Esophagus squamous epithelium (tissue), 5 donors: ENCODE measurements at places on chromosomes 2 and 18.

DNA sequence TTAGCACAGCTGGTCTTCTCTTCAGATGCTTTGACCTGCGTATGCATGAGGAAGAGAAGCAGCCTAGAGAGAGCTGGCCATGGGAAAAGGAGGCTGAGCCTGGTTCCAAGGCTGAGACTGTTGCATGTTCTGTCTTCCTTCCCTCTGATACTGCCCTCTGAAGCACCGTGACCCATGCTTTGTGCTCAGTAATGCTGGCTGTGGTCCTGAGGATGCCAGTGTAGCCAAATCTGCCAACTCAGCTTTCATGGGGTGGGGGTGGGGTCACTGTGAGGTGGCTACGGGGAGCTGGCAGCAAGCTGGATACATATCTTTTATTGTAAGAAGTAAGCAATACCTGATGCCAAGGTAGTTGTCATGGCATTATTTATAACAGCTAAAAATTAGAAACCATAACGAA is 41.5 kb downstream of the EPAS1 start:
- DNase-seq: no peak

- no peak for DNase-seq
Observed at GRCh38 chr2:29526587-29527586, 394.5 kb downstream of the ALK start.

GRCh38 chr2:225270861-225271260 is 128.6 kb upstream of the NYAP2 start:
- no peak for DNase-seq

DNA sequence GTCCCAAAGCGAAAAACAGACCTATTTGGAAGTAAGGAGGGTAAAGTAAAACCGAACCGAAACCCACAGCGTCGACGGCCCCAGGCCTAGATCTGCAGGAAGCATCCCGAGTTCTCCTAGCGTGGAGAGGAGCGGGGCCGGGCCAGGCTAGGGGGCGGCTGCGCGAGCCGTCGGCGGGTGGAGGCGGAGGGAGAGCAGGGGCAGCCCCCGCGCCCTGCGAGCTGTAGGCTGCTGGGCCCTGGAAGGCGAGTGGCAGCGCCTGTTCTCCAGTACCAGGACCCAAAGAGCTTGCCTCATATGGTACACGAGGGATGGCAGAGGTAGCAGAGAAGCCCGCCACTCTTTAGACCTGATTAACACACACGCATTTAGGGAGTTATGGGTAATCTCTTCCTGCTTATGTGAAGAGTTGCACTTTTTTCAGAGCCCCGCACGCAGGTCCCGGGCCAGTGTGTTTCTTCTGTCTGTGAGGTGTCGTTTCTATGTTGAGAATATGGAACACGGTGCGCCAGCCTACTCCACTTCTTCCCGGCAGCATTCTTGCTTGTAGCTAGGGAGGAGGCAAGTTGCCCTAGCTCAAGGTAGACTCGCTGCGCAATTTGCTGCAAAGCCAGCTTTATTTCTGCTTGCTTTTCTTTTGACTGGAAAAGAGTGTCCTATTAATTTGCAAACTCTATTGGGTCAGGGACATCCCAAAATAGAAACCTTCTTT is 71.1 kb downstream of the ARHGEF33 start:
- DNase-seq: no peak

DNA sequence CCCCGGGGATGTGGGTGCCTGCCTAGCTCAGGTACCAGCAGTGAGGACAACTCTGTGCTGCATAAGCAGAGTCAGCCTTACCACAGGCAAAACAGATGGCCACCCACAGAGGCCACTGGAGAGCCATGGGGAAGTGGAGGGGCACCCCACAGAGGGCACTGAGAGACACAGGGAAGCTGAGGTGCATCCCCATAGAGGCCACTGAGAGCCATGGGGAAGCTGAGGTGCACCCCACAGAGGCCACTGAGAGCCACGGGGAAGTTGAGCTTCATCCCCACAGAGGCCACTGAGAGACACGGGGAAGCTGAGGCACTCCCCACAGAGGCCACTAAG is 134.1 kb upstream of the EPAS1 start:
- DNase-seq: no peak

DNA sequence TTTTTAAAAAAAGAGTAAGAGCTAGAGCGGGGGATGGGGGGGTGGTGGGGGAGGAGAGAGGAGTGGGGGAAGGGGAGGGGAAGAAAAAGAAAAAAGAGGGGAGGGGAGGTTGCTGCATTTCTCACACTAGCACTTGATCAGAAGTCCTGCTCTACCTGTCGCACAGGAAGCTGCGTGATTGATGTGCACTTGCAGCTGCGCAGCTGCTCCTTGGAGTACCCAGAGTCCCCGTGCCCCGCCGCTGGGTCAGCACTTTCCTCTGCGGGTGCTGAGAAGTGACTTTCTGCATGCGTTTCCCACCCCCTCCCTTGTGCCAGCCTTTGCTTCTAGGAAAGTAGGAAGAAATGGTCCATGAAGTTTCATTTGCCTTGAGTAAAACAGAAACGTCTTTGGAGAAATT is 297.3 kb downstream of the ETAA1 start:
- no peak for DNase-seq

GRCh38 chr2:96631804-96632435 is 6.2 kb downstream of the KANSL3 start:
- no peak for DNase-seq

- DNase-seq: no peak
Observed at GRCh38 chr2:45332094-45332493, 279.0 kb downstream of the SRBD1 start.

GRCh38 chr2:16104315-16104948 is 164.1 kb downstream of the MYCN start:
- no peak for DNase-seq

GRCh38 chr2:148926291-148926961 is 51.4 kb downstream of the KIF5C start:
- no peak for DNase-seq
